ENCODE measurements at places on chromosomes 7 and 10.

GRCh38 chr10:99170116-99170675, 65.5 kb downstream of the HPSE2 start:
- no peak for DNase-seq

DNA sequence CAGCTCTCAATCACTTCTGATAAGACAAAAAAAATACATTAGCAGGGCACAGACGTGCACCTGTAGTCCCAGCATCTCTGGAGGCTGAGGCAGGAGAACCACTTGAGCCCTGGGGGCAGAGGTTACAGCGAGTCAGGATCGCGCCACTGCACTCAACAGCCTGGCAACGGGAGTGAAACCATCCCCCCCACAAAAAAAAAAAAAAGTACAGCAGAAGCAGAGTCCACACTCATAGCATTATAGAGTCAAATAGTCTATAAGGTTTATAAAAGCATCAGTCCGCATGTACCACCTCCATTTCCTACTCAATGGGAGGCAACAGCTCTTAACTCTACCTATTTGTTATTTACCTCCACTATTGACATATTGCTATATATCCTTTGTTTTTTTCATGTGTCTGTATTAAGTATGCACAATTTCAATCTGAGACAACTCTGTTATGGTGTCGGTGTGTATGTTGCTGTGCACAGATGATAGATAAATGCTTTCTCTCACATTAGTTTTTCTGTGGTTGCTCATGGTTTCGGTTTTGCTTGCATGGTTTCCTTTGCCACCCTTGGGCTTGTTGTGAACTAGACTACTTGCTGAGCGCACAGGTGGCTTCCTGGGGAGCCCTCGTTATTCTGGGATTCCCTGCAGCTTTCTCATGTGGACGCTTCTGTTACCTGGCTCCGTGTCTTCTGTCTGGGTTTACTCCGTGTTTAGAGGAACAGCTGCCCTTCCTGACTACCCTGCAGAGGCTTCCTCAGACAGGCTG, 40.4 kb downstream of the PROSER2 start:
- no peak for DNase-seq

GRCh38 chr10:133243593-133243992, 5.9 kb downstream of the VENTX start:
- DNase-seq: no peak

GRCh38 chr7:69684369-69685292, 86.4 kb downstream of the AUTS2 start:
- no peak for DNase-seq

GRCh38 chr10:7397049-7398035, 13.5 kb downstream of the SFMBT2 start:
- DNase-seq: peak; percentile 26

DNA sequence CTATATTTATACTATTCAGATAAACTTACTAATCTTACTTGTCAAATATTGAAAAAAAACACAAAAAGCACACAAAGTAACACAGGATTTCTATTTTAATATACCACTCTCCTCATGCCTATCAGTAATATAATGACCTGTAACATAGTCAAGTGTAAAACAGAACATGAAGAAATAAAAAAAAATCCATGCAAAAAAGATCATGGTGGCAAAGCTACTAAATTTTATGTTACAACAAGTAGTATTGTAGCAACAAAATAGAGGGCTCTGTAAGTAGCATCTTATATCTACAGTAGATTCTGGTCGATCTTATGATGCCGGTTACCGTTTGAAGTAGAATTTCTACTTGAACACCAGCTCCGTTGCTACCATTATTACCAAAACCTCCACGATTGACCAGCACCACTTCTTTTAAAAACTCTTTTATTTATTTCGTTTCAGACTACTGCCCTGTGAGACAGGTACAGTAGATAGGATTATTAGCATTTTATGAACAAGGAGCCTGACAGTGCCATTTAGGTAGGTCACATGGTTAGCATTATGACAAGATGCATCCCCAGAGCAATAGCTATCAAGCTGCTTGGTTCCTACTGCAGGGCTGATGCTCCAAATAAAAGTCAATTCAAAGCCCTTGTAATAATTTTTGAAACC, 2.1 kb downstream of the CPED1 start:
- DNase-seq: no peak
